Stimulated activated CD8-positive, alpha-beta memory T cell treated with anti-CD3 and anti-CD28 coated beads, Interleukin-7, amount 100 ng/mL, for 1 hour (primary cell): ENCODE measurements at places on chromosomes 1 and 21.

- no peak for DNase-seq
Measured at GRCh38 chr1:224499204-224499603, 64.6 kb upstream of the WDR26 start.

GRCh38 chr1:217274927-217275654, 355.8 kb downstream of the GPATCH2 start:
- no peak for DNase-seq

DNA sequence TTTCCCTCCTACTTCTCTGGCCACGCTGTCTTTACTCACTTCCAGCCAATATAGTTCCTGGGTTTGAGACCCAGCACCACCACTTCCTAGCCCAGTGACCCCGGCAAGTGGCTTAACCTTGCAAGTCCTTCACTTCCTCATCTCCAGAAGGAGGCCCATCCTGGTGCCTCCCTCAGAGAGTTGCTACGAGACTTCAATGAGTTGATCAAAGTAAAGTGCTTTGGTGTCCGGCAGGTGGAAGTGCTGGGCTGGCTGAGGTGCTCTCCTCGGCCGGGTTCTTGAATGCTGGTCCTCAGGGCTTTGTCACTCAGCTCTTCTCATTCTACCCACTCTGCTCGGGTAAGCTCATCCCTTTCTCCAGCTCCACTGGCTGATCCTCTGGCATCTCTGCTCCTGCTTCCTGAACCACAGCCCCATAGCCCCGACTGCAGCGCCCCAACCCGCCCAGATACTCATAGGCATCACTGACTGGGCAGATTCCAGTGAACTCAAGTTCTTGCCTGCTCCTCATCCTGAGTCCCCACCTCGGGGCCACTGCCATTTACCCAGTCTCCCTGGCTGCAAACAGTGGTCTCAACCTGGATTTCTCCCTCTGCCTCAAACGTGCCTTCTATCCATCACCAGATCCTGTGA, 75.8 kb upstream of the WNT4 start:
- DNase-seq: no peak

DNA sequence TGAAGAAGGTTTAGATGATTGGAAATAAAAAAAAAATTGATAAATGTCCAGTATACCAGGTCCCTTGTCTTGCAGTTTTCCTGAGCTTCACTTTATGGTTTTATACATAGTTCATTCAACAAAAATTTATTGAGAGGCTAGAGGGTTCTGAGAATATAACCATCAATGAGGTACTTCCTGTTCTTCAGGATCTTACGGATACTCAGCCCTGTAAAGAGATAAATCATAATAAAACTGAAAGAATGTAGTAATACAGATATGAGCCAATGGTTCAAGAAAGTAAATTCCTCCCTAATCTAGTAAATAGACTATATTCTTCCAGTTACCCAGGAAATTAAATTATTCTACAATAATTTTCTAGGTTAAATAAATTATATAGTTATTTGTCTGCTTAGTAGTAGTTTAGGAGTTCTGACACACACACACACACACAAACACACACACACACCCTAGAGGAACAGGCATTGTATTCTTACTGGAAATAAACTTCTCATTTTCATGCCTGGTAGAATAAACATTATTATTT, 70.4 kb upstream of the HMCN1 start:
- no peak for DNase-seq

- DNase-seq: no peak
Measured at GRCh38 chr1:32240140-32240951, 6.7 kb upstream of the FAM167B start.

GRCh38 chr1:51443555-51443954, 75.5 kb downstream of the EPS15 start:
- no peak for DNase-seq

GRCh38 chr1:37558411-37558810, 1.7 kb downstream of the DNALI1 start:
- no peak for DNase-seq
